Bronchial epithelial cell (primary cell): ENCODE measurements at places on chromosomes 12 and 14. TPM values are rescaled to one million over a fixed set of nuclear protein-coding genes. Genes with fewer than 3 reads are reported as not detected.

The NRIP2 gene
- total RNA-seq: not detected in 2 replicates

The NEUROD4 gene
- not detected in 2 replicates for total RNA-seq

DNA sequence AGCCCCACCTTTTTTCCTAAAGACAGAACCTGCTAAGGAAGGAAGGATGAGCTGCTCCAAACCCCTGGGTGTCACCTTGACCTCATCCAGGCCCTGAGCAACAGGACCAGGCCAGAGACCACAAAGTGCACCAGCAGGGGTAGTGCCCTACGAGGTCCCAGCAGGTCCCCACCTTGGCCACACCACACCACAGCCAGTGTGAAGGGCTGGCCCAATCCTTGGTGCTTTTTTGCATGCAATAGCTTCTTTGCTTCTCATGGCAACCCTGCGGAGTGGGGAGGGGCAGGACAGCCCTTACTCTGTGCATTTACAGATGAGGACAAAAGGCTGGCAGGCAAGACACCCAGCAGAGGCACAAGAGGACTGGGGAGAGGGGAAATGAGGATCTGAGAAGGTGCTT, 352.6 kb downstream of the BCL11B start:
- DNase-seq: no peak

The ACSM4 gene
- not detected in 2 replicates for total RNA-seq

The CHST11 gene
- total RNA-seq: 4.2 and 7.9 TPM in 2 replicates

GRCh38 chr12:84605983-84606382, 306.6 kb downstream of the SLC6A15 start:
- DNase-seq: no peak

DNA sequence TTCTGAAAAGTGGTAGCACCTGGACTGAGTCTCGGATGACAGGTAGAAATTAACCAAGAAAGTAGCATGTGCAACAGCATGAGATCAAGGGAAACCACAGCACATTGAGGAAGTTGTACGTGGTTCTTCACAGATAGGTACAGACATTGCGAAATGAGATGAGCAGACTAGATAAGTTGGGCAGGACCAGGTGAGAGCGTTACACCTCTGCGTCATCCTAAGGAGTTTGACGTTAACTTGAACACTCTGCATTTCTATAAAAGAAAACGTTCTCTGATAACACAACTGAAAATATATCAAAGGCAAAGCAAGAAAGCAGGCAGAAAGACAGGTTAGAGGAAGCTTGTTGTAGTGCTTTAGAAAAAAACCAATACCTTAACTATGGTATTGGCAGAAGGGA, 98.5 kb upstream of the RASSF8 start:
- no peak for DNase-seq

The SLC39A5 gene
- total RNA-seq: 0.13 and 0.26 TPM in 2 replicates

The MIP gene
- 0.26 TPM in 1 of 2 replicates, not detected in the other for total RNA-seq

The CLEC4D gene
- total RNA-seq: not detected in 2 replicates

The KCNMB4 gene
- total RNA-seq: 0.26 and 0.79 TPM in 2 replicates

The LUM gene
- 0.38 and 14.2 TPM in 2 replicates for total RNA-seq

GRCh38 chr12:12333407-12334366, 16.4 kb downstream of the MANSC1 start:
- DNase-seq: peak; percentile 56

The LMNTD1 gene
- total RNA-seq: 0.13 TPM in 1 of 2 replicates, not detected in the other
